ENCODE measurements at places on chromosomes 12 and 14.
A peak's percentile ranks its signal among the peaks of the same experiment; 100 is the strongest.

DNA sequence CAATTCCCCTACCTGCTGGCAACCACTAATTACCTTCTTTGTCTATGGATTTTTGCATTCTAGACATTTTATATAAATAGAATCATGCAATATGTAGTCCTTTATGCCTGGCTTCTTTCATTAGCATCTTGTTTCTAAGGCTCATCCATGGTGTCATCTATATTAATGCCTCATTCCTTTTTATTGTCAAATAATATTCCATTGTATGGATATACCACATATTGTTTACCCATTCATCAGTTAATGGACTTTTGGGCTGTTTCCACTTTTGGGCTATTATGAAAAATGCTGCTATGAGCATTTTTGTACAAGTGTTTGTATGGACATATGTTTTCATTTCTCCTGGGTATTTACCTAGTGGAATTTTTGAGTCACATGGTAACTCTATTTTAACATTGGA lies 18.0 kb downstream of the CYP46A1 start:
- no peak for DNase-seq

DNA sequence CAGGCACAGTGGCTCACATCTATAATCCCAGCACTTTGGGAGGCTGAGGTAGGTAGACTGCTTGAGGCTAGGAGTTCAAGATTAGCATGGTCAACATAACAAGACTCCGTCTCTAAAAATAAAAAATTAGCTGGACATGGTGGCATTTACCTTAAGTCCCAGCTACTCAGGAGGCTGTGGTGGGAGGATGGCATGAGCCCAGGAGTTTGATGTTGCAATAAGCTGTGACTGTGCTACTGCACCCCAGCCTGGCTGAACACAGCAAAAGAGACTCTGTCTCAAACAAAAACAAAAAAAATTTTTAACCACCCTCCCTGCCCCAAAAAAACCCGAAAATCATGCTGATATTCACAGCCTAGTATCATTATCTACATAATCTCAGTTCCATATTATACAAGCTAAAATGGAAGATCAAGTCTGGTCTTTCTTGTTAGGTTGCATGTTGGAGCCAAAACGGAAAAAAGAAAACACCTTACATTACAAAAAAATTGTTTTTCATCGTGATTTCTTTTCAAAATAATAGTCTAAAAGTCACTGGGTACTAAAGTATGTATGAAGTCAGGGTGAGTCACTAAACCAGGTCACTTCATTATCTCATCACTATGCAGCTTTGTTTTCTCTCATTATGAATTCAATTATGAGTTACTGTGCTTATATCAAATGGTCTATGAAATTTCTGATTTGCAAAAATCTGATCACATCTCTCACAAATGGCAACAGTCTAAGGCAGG lies 13.8 kb downstream of the GXYLT1 start:
- no peak for DNase-seq

DNA sequence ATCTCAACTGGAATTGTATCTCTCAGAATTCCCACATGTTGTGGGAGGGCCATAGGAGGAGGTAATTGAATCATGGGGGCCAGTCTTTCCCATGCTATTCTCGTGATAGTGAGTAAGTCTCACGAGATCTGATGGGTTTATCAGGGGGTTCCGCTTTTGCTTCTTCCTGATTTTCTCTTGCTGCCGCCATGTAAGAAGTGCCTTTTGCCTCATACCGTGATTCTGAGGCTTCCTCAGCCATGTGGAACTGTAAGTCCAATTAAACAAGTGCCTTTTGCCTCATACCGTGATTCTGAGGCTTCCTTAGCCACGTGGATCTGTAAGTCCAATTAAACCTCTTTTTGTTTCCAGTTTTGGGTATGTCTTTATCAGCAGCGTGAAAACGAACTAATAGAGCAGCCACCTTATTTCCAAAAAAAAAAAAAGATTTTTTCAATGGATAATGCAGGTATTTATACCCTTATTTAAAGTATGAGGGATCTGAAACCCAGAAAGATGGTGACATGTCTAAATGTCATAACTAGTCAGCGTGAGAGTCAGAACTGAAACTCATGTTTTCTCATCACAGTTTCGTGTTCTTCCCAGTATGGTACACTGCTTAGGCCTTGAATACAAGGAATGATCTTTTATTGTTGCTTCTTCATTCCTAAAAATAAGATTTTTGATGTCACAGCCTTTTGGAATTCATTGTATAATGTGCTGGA lies 89.6 kb downstream of the ERC1 start:
- no peak for DNase-seq

GRCh38 chr12:61998791-61999190 lies 261.4 kb upstream of the USP15 start:
- DNase-seq, result no peak

DNA sequence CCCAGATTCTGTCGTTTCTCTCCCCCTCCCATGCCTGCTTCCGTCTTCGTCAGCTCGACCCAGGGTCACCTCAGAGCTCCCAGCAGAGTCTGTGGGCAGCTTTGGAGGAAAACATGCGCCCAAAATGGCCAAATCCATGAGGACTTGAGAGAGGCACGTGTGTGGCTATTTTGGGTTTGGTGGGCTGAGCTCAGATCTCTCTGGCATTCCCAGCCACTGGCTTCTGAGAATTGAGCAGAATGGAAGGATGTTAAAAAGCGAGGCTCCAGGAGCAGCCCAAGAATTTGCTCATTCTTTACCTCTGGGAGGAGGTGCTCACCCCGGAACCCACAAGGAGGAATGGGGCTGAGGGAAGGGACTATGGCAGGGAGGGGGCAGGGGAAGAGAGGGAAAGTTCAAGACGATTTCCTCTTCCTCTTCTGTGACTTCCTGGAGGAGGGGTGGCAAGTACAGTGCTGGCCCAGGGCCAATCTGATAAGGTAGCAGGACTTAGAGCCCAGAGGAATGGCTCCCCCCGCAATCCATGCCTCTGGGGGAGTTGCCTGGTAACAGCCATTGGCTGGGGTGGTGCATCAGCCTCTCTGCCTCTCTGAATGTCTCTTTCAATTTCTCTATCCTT lies 20.1 kb downstream of the TSPAN9 start:
- peak; percentile 91 for DNase-seq

DNA sequence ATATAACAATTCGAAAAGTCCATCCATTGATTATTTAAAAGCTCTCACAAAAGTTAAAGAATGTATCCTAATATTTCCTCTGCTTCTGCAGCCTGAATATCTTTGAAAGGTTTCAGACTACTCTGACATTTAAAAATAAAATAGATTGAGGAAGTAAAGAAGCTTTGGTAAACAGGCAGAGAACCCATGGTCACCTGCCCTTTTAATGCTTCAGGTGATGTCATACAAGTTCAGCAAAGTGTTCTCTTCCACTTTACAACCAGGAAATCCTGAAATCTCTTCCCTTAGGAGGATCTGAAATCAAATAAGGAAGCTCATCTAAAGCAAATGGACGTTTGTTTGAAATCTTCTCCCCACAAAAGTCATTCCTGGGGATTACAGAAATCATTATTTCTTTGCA lies 322.4 kb downstream of the PDZRN4 start:
- DNase-seq, result no peak

GRCh38 chr14:32286602-32287001 lies 42.5 kb upstream of the AKAP6 start:
- DNase-seq, result no peak

- DNase-seq, result peak; percentile 78
Observed at GRCh38 chr14:104650981-104651875, 38.2 kb upstream of the INF2 start.

DNA sequence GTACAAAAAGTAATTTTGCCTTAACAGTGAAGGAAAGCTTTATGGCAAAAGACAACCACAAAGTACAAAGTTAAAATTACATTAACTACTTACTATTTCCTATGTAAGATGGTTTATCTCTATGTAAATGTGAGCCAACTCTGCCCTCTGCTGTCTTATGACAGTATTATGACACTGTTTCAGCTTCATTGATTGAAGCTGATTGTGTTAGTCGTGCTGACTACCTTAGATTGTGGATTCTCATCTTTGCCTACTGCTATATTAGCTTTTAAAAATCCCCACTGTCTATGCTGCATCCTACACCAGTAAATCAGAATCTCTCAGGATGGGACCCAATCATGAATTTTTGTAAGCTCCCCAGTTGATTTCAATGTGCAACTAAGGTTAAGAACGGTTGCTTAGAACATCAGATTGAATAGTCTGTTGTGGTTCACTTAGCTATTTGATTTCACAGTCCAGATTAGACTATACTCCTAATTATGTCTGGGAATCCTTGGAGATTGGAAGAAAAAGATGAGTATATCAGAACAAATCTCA lies 12.2 kb upstream of the SPTB start:
- DNase-seq, result no peak

GRCh38 chr12:116924558-116925453 lies 14.1 kb downstream of the FBXW8 start:
- DNase-seq, result no peak

DNA sequence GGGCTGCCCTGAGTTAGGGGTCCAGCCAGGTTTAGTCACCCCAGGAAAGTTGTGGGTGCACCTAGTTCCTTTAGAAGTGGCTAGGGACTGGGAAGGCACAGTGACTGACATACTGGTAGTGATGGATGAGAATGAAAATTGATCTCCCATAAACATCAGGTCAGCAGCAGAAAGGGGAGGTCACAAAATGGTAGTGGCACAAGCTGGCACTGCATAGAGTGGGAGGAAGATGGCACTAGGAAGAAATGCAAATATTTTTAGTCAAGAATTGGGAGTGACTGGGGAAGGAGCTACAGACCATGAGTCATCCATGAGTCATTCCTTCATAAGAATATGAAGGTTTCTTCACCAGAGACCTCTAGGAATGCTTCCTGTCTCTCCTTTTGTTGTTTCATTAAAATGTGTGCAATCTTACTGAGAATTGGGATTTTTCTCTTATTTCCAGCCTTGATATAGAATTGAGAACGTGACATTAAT lies 198.3 kb upstream of the AMIGO2 start:
- no peak for DNase-seq

- DNase-seq, result no peak
Observed at GRCh38 chr12:108235197-108235984, 103.7 kb downstream of the CMKLR1 start.

DNA sequence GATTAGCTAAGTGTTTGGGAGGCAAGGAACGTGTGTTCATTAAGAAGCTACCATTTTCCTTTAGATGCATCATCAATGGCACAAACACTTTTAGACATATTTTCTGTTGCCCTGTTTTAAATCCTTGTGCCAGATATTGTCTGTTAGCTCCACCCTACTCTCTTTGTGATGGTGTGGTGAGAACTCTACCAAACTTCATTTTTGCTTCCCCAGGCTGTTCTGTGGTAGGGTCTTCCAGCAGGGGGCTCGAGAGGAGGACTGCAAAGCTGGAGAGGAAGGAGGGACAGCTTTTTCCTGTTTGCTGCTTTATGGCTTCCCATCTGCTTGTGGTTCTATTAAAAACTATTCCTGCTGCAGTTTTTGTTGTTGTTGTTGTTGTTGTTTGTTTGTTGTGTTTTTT lies 23.8 kb upstream of the STRAP start:
- no peak for DNase-seq

- no peak for DNase-seq
Observed at GRCh38 chr14:51597261-51598001, 54.3 kb upstream of the FRMD6 start.

DNA sequence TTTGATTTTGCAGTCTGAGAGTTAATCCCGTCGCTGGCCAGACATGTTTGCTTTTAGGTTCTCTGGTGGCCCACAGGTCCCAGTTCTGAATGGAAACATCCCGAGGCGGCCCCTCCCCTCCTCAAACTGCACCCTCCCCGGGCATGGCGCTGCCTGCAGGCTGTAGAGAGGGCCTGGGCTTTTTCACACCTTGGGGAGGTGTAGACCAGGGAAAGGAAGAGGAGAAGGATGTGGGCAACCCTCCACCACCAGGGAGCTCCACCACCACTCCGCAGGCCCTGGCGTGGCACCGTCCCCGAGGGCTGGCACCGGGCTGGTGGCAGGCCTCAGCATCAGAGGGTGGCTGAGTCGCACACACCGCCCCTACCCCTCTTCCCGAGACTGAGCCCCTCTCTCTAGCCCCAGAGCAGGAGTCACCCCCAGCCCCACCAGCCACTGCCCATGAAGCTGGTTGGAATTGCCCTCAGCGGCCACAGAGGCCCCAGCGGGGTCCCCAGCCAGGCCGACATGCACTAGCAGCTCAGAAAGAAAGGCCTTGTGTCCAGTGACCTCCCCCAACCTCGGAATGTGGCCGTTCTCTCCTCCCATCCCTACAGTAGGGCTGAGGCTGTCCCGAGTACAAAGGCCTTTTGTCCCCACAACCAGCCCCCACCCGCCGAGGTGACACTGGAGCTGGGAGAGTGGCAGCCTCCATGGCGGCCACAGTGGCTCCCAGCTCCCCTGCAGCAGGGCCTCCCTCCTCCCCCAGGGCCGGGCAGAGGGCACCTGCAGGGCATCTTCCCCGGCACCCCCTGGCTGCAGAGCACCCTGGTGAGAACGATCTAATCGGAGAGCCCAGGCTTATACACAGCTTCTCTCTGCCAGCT lies 23.5 kb upstream of the INF2 start:
- peak; percentile 81 for DNase-seq

- DNase-seq, result no peak
Observed at GRCh38 chr14:103188810-103189480, 65.7 kb downstream of the TNFAIP2 start.

DNA sequence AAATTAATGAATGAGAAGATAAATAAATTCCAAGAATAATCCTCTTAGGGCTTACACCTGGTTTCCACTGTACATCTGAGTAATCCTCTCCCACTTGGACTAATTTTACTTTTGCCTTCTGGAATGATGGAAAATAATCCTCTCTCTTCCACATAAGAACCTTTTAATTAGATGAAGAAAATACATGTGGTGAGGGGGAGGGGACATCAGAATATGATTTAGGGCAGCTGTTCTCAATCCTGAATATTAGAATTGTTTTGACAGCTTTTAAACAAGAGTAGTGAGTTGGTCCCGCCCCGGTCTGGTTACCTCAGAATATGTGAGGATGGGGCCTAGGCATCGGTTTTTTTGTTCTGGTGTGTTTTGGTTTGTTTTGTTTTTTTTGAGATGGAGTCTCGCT lies 51.5 kb downstream of the HECTD4 start:
- no peak for DNase-seq

DNA sequence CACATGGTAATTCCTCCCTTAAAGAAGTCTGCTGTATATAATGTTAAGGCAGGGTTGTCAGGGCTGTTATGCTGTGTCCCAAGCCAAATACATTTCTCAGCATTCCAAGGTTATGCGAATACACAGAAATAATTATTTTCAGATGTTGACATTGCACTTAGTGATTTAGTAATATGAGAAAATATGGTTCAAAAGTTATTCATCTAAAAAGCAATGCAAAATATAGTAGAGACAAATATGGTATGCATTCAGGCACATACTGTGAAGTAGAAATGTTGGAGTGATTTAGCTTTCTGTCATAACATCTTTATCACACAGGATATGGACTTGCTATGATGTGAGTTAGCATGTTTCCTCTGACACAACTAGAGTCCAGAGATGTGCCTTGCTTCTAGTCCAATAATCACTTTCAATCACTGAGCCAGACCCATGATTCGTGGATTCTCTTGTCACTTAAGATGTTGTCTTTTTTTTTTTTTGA lies 70.0 kb downstream of the PDE3A start:
- DNase-seq, result no peak
